ENCODE measurements at places on chromosomes 2 and 18.

DNA sequence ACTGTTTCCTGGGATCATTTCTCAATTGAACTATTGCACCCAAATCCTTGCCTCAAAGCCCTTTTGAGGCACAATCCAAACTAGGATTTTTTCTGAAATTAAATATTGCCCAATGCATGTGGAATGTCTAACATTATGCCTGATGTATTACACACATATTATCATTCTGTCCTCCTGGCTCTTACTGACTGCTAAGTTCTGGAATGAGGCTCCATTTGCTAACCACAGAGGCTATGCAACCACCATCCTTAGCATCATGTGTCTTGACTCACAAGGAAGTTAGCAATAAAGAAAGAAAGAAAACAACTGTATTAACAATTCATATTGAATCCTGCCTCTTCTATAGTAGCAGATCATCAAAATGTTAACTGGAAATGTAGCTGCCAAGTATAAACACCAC is 1142.7 kb downstream of the CNTNAP5 start:
- peak; percentile 91 for DNase-seq

- DNase-seq = no peak
Measured at GRCh38 chr2:1488181-1488671, 75.0 kb downstream of the TPO start.

GRCh38 chr2:171566057-171566456 is 43.8 kb downstream of the CYBRD1 start:
- no peak for DNase-seq

GRCh38 chr2:145563741-145564615 is 1044.1 kb upstream of the ZEB2 start:
- peak; percentile 87 for DNase-seq

GRCh38 chr2:18630101-18630500 is 40.7 kb upstream of the NT5C1B start:
- peak; percentile 19 for DNase-seq

DNA sequence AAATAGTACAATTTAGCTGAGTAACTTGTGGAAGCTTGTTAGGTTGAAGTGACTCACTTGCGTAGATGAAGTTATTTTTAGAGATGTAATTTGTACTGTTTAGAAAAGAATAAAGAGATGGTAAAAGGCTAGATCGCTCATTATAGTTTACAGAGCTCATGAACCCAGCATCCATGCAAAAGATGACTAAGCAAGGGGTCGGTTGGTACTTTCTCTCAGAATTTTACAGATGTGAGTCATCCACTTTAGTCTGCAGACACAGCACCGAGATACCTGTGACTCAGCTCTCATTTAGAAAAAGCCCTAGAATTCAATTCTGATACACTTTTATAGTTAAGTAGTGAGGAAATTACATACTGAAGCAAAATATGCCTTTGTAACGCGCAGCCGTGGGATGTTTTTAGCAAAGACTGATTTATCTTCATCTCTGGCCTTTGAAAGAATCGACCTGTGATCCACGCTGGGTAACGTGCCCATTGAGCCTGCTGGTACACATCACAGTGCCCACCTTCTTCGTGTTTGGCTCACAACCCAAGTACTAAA is 116.5 kb upstream of the FOSL2 start:
- DNase-seq = peak; percentile 99

DNA sequence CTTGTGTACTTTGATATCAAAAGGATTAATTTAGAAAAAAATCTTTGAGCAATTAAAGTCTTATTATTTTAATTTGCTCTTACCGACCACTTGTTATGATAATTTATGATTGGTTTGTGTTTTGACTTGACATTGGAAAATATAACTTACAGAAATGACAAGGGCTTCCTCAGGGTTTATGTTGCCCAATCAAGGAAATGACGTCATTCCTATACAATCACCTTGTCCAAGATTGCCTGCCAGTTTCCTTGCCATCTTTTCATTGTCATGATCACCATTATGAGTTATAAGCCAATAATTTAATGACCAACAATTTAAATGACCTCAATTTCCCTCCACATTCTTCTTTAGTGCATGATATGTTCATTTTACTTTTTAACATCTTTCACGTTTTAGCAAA is 351.8 kb upstream of the TMEFF2 start:
- no peak for DNase-seq

- DNase-seq = peak; percentile 74
Measured at GRCh38 chr2:42974721-42975717, 182.6 kb upstream of the HAAO start.

DNA sequence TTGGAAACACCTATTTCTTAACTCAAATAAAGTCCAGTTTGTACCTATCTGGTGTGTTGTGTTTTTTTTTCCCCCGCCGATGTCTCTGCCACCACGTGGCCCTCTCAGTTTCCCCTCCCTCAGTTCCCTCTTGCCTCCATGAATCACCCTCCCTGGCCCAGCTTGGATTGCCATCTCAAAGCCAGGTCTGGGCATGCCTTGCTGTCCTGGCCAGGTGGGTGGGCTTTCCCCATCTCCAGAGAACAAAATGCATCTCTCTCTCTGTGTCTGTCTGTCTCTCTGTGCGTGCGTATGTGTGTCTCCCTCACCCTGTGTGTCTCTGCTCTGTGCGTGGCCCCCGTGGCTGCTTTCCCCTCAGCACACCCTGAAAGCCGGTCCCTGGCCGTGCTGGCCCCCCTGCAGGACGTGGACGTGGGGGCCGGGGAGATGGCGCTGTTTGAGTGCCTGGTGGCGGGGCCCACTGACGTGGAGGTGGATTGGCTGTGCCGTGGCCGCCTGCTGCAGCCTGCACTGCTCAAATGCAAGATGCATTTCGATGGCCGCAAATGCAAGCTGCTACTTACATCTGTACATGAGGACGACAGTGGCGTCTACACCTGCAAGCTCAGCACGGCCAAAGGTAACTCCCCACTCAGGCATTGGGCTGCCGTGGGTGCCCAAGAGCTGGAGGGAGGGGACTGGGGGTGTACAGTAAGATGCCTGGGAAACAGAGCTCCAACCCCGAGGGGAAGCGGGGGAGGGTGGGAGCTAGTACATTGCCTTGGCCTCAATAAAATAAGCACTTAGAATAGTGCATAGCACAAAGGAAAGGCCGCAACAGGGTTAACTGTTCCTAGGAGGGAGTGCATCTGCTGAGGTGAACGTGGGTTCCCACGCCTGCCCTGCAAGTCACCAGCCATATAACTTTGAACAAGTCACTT is 31.6 kb upstream of the GMPPA start:
- no peak for DNase-seq

DNA sequence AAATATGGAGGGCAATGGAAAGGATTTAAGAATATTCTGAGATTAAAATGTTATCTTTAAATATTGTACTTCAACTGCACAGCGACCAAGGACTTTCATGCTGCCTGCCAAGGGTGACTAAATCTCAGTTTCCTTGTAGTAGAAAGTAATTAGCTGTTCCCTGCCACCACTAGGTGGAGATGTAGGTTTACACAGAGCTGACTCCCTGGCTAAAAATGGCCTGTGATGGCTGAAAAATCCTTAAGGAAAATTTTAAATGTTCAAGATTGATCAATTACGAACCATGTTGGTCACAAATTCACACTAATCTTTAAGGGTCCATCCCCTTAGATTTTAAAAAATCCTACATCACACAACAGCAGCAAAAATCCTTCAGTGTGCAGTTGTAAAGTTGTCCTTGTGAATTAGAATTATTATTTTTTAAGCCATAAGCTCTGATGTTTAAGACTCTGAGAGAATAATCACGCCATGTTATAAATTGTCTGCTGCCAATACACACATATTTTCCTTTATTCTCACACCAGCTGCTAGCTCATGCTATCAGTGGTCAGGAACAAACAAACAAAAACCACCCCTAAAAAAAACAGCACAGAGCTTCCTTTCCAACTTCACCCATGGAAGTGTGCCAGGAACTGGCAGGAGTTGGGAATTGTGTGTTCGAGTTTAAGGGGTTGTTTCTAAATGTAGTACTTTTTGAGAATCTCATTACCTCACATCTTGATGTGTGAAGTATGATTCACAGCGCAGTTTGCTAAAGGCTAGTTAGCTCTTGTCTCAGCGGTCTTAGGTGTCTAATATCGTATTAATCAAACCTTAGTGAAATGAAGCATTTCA is 399.8 kb downstream of the TMEM182 start:
- peak; percentile 57 for DNase-seq

GRCh38 chr2:190670182-190670946 is 21.5 kb downstream of the NAB1 start:
- DNase-seq = no peak

GRCh38 chr2:224023188-224023587 is 15.9 kb downstream of the SERPINE2 start:
- peak; percentile 45 for DNase-seq

- DNase-seq = no peak
Measured at GRCh38 chr2:14535156-14535555, 97.4 kb upstream of the LRATD1 start.

GRCh38 chr2:42829671-42830440 is 37.5 kb upstream of the HAAO start:
- DNase-seq = peak; percentile 15

DNA sequence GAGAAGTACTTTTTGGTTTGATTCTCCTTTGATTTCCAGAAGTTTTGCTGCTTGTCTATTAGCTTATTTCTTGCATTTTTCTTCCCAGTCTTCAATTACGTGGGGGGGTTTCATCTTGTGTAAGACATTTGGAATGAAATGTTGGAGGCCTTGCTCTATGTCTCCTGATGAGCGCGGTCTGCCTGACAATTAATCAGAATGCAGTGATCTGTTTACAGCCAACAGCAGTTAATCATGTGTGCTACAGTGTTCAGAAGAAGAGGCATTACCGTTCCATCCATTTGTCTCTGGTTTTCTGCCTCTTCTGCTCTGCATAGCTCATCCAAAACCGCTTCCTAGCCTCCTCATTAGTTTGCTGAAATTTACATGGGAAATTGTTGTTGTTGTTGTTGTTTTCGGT is 134.4 kb upstream of the ST6GAL2 start:
- DNase-seq = no peak

- DNase-seq = no peak
Measured at GRCh38 chr18:54636217-54636616, 45.2 kb downstream of the DYNAP start.

GRCh38 chr2:59233920-59234319 is 992.8 kb upstream of the FANCL start:
- DNase-seq = no peak

- no peak for DNase-seq
Measured at GRCh38 chr2:151197184-151198108, 64.2 kb downstream of the RBM43 start.

Data from fibroblast of lung (primary cell).